ENCODE measurements at places on chromosomes 1 and 21. TPM values are rescaled to one million over a fixed set of nuclear protein-coding genes. Genes with fewer than 3 reads are reported as not detected.

CELA3B gene
- not detected for total RNA-seq

FH gene
- total RNA-seq, result 97.8 TPM

CFAP74 gene
- total RNA-seq, result not detected

DNA sequence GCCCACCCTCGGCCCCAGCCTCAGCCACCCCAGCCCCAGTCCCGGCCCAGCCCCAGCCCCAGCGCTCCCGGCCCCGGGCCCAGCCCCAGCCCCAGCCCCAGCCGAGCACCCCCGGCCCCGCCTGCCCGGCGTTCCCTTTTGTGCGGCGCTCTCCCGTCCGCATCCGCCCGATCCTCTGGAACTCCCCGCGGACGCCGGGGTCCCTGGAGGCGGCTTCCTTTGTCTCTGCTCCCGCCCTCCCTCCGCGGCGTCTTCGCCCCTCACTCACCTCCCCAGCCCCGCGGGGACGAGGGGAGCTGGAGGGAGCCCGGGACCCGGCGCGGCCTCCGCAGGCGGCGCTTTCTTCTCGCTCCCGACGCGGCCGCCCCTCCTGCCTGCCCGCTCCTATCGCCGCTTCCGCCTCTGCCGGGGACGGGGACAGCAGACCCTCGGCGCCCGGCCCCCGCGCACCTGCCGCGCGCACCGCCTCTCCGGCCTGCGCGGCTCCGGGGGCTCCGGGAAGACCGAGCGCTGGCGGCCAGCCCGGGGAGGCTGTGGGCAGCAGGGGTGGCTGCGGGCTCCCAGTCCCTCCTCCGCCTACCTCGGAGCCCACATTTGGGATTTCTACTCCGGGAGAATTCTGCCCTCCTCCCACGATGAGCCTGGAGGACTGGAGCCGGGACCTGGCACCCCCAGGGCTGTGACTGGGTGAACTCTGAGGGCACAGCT is 14.0 kb downstream of the AGRN start:
- no peaks in the 10 kb centered on the region for H3K4me1 ChIP-seq
- H3K27me3 ChIP-seq, result peaks cover 20% of the 10 kb centered on the region
- H3K36me3 ChIP-seq, result no peaks in the 10 kb centered on the region
- no peak overlapping the region for H3K27ac ChIP-seq
- H3K4me3 ChIP-seq, result no peak overlapping the region
- DNase-seq, result no peak

DNA sequence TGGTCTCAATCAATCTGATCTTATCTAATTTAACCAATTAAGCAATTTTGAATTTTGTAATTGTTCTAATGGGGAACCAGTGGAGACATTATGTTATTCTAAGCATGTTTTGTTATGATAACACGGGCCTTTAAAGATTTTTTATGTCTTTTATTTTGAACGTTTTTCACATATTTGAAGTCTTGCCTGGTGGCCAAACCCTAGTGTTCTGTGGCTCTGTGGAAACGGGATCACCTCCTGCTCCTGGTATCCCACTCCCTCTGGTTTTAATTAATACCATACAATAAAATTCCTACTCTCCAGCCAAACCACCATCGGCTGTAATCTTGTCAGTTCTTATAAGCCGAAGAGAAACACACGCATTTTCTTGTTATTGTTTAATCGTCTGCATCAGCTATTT is 22.9 kb upstream of the LMO4 start:
- H3K36me3 ChIP-seq, result no peaks in the 10 kb centered on the region
- peaks cover 17% of the 10 kb centered on the region for H3K27me3 ChIP-seq
- no peak overlapping the region for H3K4me3 ChIP-seq
- DNase-seq, result no peak
- no peaks in the 10 kb centered on the region for H3K4me1 ChIP-seq
- no peak overlapping the region for H3K27ac ChIP-seq

GRCh38 chr21:38756746-38757145 is 49.0 kb upstream of the ETS2 start:
- H3K27me3 ChIP-seq, result peaks cover 22% of the 10 kb centered on the region
- H3K4me1 ChIP-seq, result peaks cover 23% of the 10 kb centered on the region
- H3K27ac ChIP-seq, result peak overlapping the region; percentile 60
- H3K4me3 ChIP-seq, result no peak overlapping the region
- no peaks in the 10 kb centered on the region for H3K36me3 ChIP-seq

DNA sequence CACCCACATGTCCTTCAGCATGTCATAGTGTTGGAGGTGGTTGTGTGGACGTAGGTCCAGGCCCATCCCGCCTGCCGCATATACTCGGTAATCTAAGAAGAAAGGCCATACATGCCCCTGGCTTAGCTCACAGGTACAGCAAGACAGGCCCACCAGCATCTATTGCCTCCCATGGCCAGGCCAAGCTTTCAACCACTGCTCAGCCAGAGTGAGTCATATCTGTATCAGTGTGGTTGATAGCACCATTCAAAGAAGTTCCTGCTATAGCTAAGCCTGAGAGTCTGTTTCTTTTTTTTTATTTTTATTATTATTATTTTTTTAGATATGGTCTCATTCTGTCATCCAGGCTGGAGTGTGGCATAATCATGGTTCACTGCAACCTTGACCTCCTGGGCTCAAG is 17.0 kb downstream of the KLHDC8A start:
- H3K27me3 ChIP-seq, result peaks cover 56% of the 10 kb centered on the region
- no peak overlapping the region for H3K27ac ChIP-seq
- no peaks in the 10 kb centered on the region for H3K4me1 ChIP-seq
- no peak overlapping the region for H3K4me3 ChIP-seq
- H3K36me3 ChIP-seq, result no peaks in the 10 kb centered on the region

GRCh38 chr21:33139084-33139483 is 69.1 kb downstream of the OLIG1 start:
- no peaks in the 10 kb centered on the region for H3K36me3 ChIP-seq
- no peaks in the 10 kb centered on the region for H3K4me1 ChIP-seq
- peaks cover 52% of the 10 kb centered on the region for H3K27me3 ChIP-seq
- H3K27ac ChIP-seq, result no peak overlapping the region
- no peak for DNase-seq

DNA sequence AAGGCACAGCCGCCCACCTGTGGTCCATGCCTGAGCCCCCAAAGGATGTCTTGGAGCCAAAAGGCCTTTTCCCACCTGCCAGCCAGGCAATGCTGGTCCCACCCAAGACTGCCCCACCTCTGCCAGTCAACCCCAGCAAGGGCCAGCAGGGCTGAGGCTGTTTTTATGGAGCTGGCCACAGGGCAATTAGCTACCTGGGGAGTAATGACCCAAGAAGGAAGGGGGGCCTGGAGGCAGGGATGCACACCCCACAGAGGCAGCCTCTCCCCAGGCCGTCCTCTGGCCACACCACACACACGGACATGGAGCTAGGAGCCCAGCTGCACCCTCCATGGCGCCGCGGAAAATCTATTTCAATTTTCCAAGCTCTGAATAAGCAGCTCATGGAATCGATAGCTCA is 27.2 kb downstream of the CHD5 start:
- peaks cover 8% of the 10 kb centered on the region for H3K27me3 ChIP-seq
- no peak overlapping the region for H3K4me3 ChIP-seq
- no peak for DNase-seq
- H3K4me1 ChIP-seq, result no peaks in the 10 kb centered on the region
- no peak overlapping the region for H3K27ac ChIP-seq
- no peaks in the 10 kb centered on the region for H3K36me3 ChIP-seq

DNA sequence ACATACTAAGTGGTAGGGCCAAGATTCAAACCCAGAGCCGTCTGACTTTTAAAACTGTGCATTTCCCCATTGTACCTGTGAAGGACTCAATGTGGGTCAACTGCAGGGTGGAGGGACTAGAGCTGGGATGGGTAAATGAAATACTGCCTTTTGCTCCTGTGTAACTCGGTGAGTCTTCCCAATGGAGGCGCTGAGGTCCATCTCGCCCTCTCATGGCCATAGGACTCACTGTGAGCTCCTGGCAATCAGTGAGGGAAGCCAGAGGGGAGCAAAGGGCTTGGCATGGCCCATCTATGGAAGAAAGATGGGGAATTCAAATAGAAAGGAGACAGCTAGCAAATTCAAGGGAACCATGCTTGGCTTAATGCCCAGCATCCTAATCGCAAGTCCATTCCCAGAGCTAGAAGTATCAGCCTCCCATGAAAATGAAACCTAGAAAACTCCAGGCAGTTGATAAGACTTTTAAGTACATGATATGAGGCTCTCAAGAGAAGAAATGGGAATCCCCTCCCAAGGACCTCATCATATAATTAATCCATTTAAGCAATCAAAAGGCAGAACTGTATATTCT is 25.4 kb upstream of the CGN start:
- no peak overlapping the region for H3K27ac ChIP-seq
- H3K4me3 ChIP-seq, result no peak overlapping the region
- no peak for DNase-seq

All from osteoblast (primary cell).